ENCODE measurements at places on chromosomes 1 and 21.

GRCh38 chr1:228833911-228834688, 98.8 kb downstream of the RHOU start:
- DNase-seq, result no peak

- no peak for DNase-seq
Observed at GRCh38 chr1:224565611-224566406, 50.3 kb upstream of the CNIH3 start.

DNA sequence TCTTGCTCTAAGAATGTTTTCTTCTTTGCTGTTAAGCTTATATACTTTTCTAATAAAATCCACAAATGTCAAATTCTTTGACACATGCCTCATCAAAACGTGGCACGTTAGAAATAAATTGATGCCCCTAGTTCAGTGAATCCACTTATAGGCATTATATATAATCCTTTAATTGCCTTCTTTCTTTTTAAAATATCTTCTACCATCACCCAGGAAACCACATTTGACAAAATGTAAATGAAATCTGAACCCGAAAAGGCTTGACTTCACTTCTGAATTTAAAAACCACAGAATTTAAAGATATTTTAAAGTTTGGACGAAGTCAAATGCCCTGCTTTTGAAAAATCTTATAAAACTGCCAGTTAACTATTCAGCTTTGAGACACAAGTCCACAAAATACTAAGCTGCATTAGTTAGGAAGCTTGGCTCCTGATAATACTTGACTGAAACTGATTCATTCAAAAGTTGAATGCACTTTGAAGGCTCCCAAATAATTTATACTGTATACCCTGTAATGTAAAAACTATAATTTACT, 22.4 kb upstream of the KIFAP3 start:
- DNase-seq, result no peak

GRCh38 chr1:204445860-204446412, 34.3 kb upstream of the PPP1R15B start:
- no peak for DNase-seq

- no peak for DNase-seq
Observed at GRCh38 chr1:2178875-2179274, 15.7 kb downstream of the FAAP20 start.

GRCh38 chr1:22225858-22226589, 83.1 kb upstream of the WNT4 start:
- no peak for DNase-seq

- DNase-seq, result no peak
Observed at GRCh38 chr21:14918527-14918926, 146.3 kb downstream of the NRIP1 start.

DNA sequence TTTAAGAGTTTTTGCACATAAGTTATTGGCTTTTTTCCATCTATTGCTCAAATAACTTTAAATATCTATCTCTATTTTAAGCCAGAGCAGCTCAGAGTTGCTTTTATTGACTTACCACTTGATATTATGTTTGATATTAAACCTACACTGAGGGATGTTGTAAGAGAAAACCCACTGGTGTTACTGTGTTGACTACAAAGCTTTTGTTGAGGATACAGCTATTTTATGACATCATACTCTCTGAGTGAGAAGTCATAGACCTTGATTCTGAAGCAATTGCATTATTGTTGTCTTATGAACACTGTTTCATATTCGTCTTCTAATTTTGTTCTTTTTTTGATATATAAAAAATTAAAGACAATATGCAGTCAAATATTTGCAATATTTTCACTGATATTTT, 560.4 kb downstream of the PTBP2 start:
- DNase-seq, result no peak

GRCh38 chr21:43318841-43319781, 107.8 kb downstream of the SIK1 start:
- no peak for DNase-seq

GRCh38 chr1:85371021-85371420, 93.9 kb downstream of the DDAH1 start:
- DNase-seq, result no peak

GRCh38 chr1:22500471-22500870, 48.8 kb downstream of the ZBTB40 start:
- DNase-seq, result no peak

DNA sequence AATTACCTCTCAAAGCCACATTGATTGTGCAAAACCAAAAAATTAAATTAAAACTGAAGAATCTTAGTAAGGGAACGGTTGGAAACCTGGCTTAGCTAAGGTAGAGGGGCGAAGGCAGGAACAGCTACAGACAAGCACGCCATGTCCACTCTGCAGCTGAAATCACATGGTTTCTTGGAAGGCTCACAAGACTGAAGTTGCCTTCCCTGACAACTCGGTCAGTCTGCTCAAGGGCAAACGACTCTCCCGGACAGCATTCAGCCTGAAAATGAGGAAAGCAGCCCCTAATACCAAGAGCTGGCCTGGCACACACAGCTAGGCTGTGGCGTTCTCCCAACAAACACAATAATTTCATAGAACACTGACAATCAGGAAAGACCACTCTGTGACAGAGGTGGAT, 22.7 kb upstream of the BECN2 start:
- no peak for DNase-seq

GRCh38 chr1:29290414-29290985, 54.2 kb downstream of the PTPRU start:
- no peak for DNase-seq

GRCh38 chr1:91669584-91670350, 169.1 kb downstream of the CDC7 start:
- DNase-seq, result no peak

GRCh38 chr1:13600762-13601453, 17.3 kb downstream of the PDPN start:
- DNase-seq, result no peak

- DNase-seq, result no peak
Observed at GRCh38 chr21:16709866-16710550, 802.8 kb upstream of the CXADR start.

DNA sequence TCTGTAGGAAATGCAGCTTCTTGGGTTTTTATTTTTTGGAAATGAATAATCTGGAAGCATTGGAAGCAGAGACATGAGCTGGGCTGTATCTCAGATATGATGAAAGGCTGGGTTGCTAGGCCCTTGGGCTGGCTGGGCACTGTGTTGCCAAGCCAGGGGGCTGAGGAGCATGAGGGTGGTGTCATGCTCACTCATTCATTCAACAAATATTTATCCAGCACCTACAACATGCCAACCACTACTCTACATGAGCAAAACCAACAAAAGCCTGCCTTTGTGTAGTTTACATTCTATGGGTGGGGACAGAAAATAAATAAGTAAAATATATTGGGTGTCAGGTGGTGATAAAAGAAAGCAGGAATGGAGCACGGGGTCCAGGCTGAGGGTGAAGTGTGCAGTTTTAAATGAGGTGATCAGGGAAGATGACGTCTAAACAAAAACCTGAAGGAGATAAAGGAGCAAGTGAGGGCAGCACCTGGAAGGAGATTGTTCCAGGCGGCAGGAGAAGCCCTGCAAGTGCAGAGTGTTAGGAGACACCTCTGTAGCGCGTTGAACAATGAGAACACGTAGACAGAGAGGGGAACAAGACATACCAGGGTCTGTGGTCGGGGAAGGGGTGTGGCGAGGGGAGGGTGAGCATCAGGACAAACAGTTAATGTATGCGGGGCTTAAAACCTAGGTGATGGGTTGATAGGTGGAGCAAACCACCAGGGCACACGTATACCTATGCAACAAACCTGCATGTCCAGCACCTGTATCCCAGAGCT, 10.9 kb downstream of the TAGLN2 start:
- DNase-seq, result no peak

- no peak for DNase-seq
Observed at GRCh38 chr1:154581766-154582165, 14.2 kb downstream of the CHRNB2 start.

DNA sequence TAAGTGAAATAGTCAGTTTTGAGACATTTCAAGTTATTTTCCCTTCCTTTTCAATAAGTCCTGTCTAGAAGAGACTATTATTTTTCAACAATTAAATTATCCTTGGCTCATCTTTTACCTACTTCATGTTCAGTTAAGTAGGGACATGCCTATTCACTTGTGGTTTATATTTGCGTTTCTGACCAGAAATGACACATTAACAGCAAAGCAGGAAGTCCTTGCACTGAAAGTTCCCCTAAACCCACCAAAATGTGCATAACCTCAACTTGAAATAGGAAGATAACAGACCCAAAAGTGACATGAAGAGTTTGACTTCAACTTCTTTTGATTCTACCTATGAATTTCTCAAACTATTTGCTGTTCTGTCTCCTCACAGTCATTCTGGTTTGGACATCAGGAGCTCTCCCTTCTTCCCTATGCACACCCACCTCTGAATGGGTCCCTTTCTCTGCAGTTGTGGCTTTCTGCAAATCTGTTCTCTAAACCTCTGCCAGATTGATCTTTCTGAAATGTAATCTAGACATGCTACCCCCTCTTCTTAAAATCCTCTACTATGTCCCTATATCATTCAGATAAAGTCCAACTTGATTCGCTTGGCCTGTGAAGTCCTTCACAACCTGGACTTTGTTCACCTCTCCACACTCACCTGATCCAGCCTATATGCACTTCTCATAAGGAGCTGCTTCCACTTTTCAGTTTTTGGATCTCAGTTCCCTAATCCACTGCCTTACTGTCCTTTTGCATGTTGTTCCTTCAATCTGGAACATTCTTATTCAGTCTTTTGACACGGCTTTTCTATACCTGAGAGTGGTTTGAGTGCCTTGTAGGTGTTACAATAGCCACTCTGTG, 661.5 kb upstream of the ADGRL4 start:
- DNase-seq, result no peak

- no peak for DNase-seq
Observed at GRCh38 chr1:20660847-20661206, 342 bp downstream of the DDOST start.

DNA sequence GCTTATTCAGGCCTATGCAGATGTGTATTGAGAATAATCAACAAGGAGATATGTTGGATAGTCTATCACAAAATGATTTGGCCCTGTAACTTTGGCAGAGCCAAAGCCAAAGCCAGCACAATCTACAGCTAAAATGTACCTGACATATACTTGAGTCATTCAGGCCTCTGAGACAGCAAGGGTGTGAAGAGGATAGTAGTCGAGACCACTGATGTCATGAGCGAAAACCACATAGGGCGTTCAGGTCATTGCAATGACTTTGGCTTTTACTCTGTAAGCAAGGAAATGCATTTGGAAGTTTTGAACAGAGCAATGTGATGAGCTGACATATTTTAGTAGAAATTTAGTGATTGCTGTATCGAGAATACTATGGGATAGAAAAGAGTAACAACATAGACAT, 579.6 kb downstream of the AMY1C start:
- DNase-seq, result no peak

GRCh38 chr1:90400131-90400530, 317.0 kb downstream of the BARHL2 start:
- no peak for DNase-seq

GRCh38 chr1:246497331-246497915, 9.7 kb downstream of the SMYD3 start:
- DNase-seq, result no peak

DNA sequence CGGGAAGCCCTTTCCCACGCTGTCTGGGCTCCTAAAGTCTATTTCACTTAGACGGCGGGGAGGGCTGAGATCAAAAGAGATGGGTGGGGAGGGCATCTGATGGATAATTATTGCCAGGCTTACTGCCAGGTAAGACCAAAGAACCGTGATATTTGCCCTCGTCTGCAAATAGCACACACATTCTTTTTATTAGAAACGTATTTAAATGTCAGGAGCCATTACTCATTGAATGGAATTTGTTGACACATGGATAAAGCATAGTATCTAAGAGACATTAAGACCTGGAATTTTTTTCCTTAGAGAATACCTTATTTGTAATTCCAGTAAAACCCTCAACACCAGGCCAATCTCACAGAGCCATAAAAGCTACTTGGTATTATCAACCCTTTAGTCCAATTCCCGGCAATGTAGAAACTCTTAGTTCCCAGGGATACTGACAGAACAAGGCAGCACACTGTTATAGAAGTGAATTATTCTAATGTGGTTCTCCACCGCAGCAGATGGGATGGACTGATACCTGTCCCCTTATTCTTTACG, 10.6 kb downstream of the URB1 start:
- DNase-seq, result no peak

DNA sequence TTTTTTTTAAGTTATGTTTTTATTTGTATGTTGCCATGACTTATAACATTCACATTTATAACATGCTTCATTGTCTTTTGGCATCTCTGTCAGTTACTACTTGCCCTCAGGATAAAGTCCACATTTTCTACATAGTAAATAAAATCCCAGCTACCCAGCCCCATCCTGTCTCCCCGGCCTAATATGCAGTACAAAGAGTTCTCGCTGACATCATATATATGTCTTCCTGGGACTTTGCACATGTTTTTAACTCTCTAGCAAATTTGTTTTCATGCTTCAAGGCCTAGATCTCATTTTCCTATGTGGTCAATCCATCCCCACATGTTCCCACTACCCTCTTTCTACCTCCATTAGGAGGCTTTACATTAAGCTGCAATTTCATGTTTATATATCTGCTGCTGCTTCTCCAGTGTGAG, 33.0 kb upstream of the IVNS1ABP start:
- DNase-seq, result no peak

GRCh38 chr1:228783418-228784040, 48.2 kb downstream of the RHOU start:
- DNase-seq, result no peak

- DNase-seq, result no peak
Observed at GRCh38 chr1:81920245-81920740, 119.6 kb downstream of the ADGRL2 start.

GRCh38 chr1:23673086-23673813, 18.4 kb upstream of the RPL11 start:
- no peak for DNase-seq

GRCh38 chr1:168477792-168478191, 66.0 kb downstream of the XCL2 start:
- no peak for DNase-seq

DNA sequence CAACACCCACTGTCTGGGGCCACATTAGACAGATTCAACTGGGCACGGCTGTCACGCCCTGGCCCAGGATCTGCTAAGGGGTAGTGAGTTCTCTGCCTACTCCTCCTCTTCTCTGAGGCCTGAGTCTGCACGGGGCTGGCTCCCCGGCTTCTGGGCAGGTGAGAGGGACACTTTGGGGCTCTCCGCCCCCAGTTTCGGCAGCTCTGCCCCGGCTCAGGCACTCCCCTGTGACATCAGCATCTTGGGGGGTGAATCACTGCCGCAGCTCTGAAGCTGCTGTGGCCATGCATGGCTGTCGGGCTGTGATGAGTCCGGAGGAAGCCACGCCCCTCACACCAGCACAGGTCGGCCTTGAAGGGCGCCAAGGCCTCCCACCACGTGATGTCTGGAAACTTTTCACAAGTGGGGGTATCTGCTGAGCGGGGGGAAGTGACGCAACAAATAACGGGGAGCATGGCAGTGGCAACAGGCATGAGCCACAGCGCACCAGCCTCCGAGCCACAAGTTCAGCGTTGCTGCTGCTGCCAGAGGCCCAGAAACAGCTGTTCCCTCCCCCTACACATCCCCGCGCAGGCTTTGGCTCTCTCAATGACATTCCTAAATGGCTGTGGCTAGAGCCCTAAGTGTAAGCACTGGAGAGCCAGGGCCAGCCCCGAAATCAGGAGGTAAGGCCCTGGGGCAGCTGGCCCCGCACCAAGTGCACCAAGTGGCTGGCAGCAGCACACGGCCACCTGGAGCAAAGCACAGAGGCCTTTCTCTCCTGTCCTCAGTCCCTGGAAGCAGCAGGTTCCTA, 26.3 kb downstream of the ZBTB17 start:
- DNase-seq, result peak; percentile 85

GRCh38 chr1:155983191-155984024, 5.1 kb upstream of the ARHGEF2 start:
- DNase-seq, result no peak

GRCh38 chr1:102661481-102661880, 446.8 kb downstream of the COL11A1 start:
- no peak for DNase-seq

All from activated T-helper 1 cell treated with anti-CD3 and anti-CD28 coated beads, Interleukin-2, amount 50 U/mL, for 16 hours (primary cell).